Cardiac muscle cell (in vitro differentiated cells and primary cell): ENCODE measurements at places on chromosomes 5 and 9. TPM values are rescaled to one million over a fixed set of nuclear protein-coding genes. Genes with fewer than 3 reads are reported as not detected.

Gene FOXD4L6
- 0.60 TPM in 1 of 2 replicates, not detected in the other for total RNA-seq

Gene FASTKD3
- 10.4 and 10.9 TPM in 2 replicates for total RNA-seq

GRCh38 chr5:143470120-143470519 is 66.6 kb upstream of the NR3C1 start:
- no peaks in the 10 kb centered on the region for H3K36me3 ChIP-seq
- H3K27ac ChIP-seq, result no peak overlapping the region
- DNase-seq, result no peak
- H3K4me3 ChIP-seq, result no peak overlapping the region
- H3K27me3 ChIP-seq, result no peaks in the 10 kb centered on the region

GRCh38 chr5:69049151-69049550 is 44.7 kb upstream of the SLC30A5 start:
- no peak overlapping the region for H3K27ac ChIP-seq
- no peaks in the 10 kb centered on the region for H3K27me3 ChIP-seq
- DNase-seq, result no peak
- H3K4me3 ChIP-seq, result no peak overlapping the region

Gene CCDC107
- 26.5 and 29.3 TPM in 2 replicates for total RNA-seq

GRCh38 chr9:92746567-92747458 is 17.8 kb downstream of the BICD2 start:
- no peaks in the 10 kb centered on the region for H3K36me3 ChIP-seq
- H3K4me1 ChIP-seq, result peaks cover 8% of the 10 kb centered on the region
- no peaks in the 10 kb centered on the region for H3K27me3 ChIP-seq
- peak; percentile 63 for DNase-seq
- H3K27ac ChIP-seq, result peak overlapping the region; percentile 43

GRCh38 chr5:82314964-82315758 is 37.0 kb upstream of the RPS23 start:
- peak; percentile 45 for DNase-seq
- H3K4me1 ChIP-seq, result peaks cover 22% of the 10 kb centered on the region
- peak overlapping the region; percentile 97 for H3K27ac ChIP-seq
- H3K36me3 ChIP-seq, result no peaks in the 10 kb centered on the region
- no peak overlapping the region for H3K4me3 ChIP-seq

Gene ACTBL2
- not detected in 2 replicates for total RNA-seq

DNA sequence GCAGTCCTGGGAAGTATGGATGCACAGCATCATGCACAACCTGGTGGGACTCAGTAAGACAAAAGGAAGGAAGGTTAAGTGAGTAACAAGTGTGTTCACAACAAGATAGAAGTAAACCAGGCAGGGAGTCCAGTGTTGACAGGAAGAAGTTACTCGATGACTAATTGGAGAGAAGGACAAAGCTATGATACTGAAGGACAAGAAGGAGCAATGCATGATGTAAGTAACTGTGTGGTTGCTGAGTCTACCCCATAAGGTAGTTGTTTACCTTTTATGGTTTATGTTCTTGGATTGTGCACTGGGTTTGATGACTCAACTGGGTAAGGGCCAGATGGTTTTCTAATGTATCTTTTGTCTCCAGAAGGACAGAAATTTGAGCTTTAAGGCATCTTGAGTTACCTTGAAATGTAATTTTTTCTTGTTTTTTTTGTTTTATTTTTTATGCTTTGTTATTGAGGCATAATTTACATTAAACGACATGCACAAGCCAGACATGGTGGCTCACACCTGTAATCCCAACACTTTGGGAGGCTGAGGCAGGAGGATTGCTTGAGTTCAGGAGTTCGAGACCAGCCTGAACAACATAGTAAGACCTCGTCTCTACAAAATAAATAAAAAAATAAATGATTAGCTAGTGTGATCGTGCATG is 89.2 kb upstream of the CAST start:
- no peaks in the 10 kb centered on the region for H3K27me3 ChIP-seq
- H3K27ac ChIP-seq, result no peak overlapping the region
- H3K4me3 ChIP-seq, result no peak overlapping the region
- DNase-seq, result no peak
- no peaks in the 10 kb centered on the region for H3K36me3 ChIP-seq

GRCh38 chr5:82796643-82797416 is 280.4 kb downstream of the TMEM167A start:
- H3K4me1 ChIP-seq, result peaks cover 6% of the 10 kb centered on the region
- no peak overlapping the region for H3K4me3 ChIP-seq
- H3K27me3 ChIP-seq, result no peaks in the 10 kb centered on the region
- no peak overlapping the region for H3K27ac ChIP-seq

DNA sequence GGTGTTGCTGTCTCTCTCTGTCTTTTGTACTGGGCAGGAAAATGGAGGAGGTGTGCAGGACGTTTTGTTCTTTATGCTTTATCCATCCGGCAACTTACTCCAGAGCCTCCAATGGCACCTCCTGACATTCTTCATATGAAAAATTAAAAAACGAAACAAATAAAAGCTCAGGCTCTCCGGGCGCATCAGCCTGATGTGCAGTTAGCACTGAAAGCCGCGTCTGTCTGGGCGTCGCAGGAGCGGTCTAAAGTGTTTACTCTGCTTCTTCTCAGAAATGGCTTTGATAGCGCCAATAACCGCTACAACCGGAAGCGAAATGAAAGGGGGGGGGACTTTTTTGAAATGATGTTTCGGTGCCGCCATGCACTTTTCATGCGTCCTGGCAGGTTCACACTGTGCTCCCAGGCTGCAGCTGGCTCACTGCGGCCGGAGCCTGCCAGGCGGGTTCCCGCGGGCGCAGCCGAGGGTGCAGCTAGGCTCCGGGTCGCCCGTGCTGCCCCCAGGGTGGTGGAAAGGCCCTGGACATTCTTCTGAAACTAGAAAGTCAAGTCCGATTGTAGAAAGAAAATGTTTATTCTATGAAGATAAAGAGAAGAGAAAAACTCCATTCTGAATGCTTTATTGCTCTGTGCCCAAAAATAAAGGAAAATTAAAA is 407.7 kb upstream of the IRX1 start:
- no peak overlapping the region for H3K4me3 ChIP-seq
- no peaks in the 10 kb centered on the region for H3K36me3 ChIP-seq
- H3K27me3 ChIP-seq, result no peaks in the 10 kb centered on the region
- H3K4me1 ChIP-seq, result no peaks in the 10 kb centered on the region
- DNase-seq, result no peak
- no peak overlapping the region for H3K27ac ChIP-seq
